ENCODE measurements at places on chromosomes 1 and 21. TPM values are rescaled to one million over a fixed set of nuclear protein-coding genes. Genes with fewer than 3 reads are reported as not detected.

DNA sequence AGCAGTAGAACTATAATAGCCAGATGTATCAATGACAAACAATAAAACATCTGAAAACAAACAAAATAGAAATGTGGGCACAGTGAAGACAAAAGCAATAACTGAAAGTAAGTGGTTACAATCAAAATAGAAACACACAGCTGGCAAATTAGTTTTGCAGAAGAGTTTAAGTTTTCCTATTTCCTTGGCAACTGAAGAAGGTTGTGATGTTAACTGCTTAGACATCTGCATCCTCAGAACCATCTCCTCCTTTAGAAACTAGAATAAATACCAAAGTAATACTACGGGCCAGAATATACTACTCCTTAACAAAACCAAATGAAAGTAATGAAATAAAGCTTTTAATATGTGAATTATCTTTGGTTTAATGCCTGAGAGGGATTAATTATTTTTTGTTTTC is 605.5 kb downstream of the LTN1 start:
- no peak overlapping the region for H3K27ac ChIP-seq
- H3K4me3 ChIP-seq, result no peak overlapping the region
- no peak for DNase-seq
- H3K36me3 ChIP-seq, result no peaks in the 10 kb centered on the region
- H3K27me3 ChIP-seq, result peaks cover 5% of the 10 kb centered on the region
- no peaks in the 10 kb centered on the region for H3K4me1 ChIP-seq

NASP gene
- 229 TPM for total RNA-seq

- DNase-seq, result no peak
- no peaks in the 10 kb centered on the region for H3K36me3 ChIP-seq
- H3K4me1 ChIP-seq, result no peaks in the 10 kb centered on the region
- H3K27ac ChIP-seq, result no peak overlapping the region
Observed at GRCh38 chr1:230819976-230820375, 48.3 kb downstream of the C1orf198 start.

DNA sequence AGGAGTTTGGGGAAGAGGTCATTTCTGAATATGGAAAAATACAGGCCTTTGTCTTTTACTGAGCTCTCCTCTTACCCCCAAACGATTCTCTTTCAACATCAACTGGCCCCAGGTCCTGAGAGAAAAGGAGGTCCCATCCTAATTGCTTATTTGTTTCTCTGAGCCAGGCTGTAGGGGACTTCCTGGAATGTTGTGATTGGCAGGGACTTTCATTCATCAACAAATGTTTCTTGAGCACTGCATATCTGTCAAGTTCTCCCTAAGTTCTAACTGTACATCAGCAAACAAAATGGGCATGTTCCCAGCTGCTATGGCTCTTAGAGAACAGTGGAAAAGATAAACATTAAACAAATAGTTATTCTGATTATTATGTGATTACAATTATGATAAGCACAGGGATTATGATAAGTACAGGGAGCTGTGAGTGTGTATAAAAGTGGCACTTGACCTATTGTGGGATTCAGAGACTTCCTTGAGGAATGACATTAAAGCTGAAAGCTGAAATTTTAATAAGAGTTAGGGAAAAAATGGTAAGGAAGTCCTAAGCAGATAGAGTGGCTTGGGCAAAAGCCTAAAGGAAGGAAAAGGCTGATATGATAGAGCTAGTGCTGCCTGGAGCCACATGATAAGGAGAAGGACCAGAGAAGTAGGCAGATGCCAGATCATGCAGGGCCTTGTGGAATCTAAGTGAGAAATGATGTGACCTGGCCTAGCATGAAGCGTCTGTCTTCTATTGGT is 11.6 kb downstream of the GPX7 start:
- peaks cover 3% of the 10 kb centered on the region for H3K36me3 ChIP-seq
- no peak overlapping the region for H3K27ac ChIP-seq
- DNase-seq, result no peak
- no peak overlapping the region for H3K4me3 ChIP-seq

DNA sequence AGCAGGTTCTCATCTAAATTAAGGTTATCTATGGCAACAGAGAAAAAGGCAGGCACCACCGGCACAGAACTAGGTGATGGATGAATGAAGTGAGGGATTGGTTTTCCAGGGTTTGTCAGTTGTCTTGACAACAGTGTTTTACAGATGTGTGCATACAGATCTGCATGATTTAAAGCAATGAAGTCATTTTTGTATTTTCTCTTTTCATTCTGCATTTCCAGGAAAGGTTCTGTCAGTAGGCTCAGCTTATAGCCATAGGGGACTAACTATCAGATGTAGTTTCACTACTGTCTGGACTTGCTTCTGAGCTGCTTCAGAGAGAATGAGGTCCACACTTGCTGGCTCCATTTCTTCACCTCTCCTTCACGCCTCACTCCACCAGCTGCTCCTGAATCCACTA is 98.2 kb upstream of the LMO4 start:
- peaks cover 3% of the 10 kb centered on the region for H3K27me3 ChIP-seq
- no peaks in the 10 kb centered on the region for H3K36me3 ChIP-seq
- no peaks in the 10 kb centered on the region for H3K4me1 ChIP-seq
- H3K27ac ChIP-seq, result no peak overlapping the region
- DNase-seq, result no peak

DNA sequence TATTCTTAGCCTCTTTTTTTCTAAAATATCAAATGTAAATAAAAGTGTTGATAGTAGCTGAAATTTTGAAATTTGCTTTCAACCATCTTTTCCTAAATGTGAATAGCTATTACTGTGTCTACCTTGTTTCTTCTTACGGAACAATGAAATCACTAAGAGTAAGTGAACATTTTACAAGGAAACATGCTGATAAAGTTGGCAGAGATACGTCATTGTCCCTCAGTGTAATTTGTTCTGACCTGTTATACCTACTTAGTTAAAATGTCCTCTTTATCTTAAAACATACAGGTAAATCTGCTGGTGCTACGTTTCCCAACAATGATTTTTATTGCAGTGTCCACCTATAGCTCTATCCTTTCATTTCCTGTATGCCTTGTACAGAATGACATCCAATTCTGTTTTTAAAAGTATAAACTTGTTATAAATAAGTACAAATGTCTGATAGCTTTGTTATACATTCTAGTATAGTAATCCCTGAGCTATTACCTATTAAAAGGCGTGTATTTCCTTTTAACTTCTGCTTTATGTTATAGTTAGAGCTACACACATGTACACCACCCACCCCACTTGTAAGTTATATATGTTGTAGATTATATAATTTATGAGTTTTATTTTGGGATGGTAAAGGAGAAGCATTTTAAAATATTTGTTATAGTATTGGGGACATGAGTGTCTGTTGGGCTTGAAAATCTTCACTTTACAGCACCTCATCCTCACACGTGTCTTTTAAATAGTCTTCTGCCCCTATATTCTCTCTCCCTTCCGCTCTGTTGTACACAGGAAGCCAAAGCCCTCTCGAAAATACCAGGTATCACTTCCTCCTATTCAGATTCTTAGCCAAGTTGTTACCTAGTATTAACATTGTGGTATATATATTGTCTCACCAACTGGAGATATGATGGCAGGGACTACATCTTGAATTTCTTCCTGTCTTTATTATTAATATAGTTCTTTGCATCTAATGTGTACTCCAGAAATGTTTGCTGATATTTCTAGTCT is 25.2 kb downstream of the LAMC1 start:
- no peak overlapping the region for H3K27ac ChIP-seq

- no peaks in the 10 kb centered on the region for H3K27me3 ChIP-seq
- DNase-seq, result no peak
- H3K36me3 ChIP-seq, result peaks cover 24% of the 10 kb centered on the region
- no peak overlapping the region for H3K4me3 ChIP-seq
Observed at GRCh38 chr1:235317168-235317567, 10.8 kb downstream of the ARID4B start.

TFF1 gene
- not detected for total RNA-seq

DNA sequence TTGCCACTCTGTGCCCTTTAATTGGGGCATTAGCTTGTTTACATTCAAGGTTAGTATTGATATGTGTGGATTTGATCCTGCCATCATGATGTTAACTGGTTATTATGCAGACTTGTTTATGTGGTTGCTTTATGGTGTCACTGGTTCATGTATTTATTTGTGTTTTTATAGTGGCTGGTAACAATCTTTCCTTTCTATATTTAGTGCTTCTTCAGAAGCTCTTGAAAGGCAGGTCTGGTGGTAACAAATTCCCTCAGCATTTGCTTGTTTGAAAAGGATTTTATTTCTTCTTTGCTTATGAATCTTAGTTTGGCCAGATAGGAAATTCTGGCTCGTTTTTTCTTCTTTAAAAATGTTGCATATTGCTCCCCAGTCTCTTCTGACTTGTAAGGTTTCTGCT is 215.4 kb downstream of the ZC3H11B start:
- DNase-seq, result no peak
- no peaks in the 10 kb centered on the region for H3K4me1 ChIP-seq
- no peak overlapping the region for H3K27ac ChIP-seq

AK5 gene
- total RNA-seq, result 9.1 TPM

DNA sequence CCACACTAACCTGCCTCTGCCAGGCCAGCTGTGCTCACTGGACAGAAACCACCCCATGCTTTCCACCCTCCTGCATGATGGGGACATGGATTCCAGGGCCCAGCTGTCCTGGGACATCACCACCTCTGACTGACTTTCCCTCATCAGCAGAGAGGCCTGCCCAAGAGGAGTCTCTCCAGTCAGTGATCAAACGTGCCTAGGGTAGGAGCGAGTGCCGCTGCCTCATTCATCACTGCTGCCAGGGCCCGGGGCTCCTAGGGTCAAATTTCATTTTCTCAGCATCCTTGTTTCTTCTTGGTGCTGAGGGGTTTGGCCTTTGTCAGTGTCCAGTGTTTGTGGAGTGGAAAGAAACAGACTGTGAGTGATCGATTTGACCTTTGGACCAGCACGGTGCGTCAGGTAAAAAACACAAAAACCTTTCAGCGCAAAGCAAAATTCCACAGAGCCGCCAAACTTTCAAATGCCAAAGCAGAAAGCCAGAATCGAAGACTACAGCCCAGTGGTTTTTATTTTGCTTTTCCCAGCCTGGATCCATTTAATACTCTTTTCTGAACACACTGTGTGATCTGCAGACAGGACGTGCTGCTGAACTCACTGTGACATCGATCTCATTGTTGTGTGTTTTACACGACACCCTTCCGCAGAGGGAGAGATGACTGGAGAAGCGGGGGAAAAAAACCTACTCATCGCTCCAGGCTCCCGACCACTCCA is 43.2 kb downstream of the CAPN8 start:
- H3K27me3 ChIP-seq, result no peaks in the 10 kb centered on the region
- H3K4me1 ChIP-seq, result no peaks in the 10 kb centered on the region
- no peak for DNase-seq

WDR64 gene
- total RNA-seq, result not detected

ERG gene
- total RNA-seq, result not detected

GRCh38 chr21:44817506-44817880 is 369 bp downstream of the SUMO3 start:
- peaks cover 15% of the 10 kb centered on the region for H3K4me1 ChIP-seq
- no peaks in the 10 kb centered on the region for H3K36me3 ChIP-seq
- DNase-seq, result peak; percentile 95
- H3K27ac ChIP-seq, result no peak overlapping the region

GRCh38 chr1:205667909-205668643 is 12.2 kb downstream of the SLC45A3 start:
- H3K27me3 ChIP-seq, result peaks cover 15% of the 10 kb centered on the region
- DNase-seq, result no peak
- no peak overlapping the region for H3K4me3 ChIP-seq
- no peaks in the 10 kb centered on the region for H3K36me3 ChIP-seq

GRCh38 chr1:29415156-29415830 is 179.0 kb downstream of the PTPRU start:
- H3K4me1 ChIP-seq, result no peaks in the 10 kb centered on the region
- DNase-seq, result no peak
- peaks cover 5% of the 10 kb centered on the region for H3K27me3 ChIP-seq
- no peak overlapping the region for H3K27ac ChIP-seq
- no peak overlapping the region for H3K4me3 ChIP-seq

IL20 gene
- total RNA-seq, result not detected

- H3K27ac ChIP-seq, result no peak overlapping the region
- H3K4me3 ChIP-seq, result no peak overlapping the region
Observed at GRCh38 chr1:112470966-112471365, 37.8 kb upstream of the WNT2B start.

RHD gene
- total RNA-seq, result not detected

GRCh38 chr1:161218301-161219077 is 3.4 kb downstream of the FCER1G start:
- peaks cover 17% of the 10 kb centered on the region for H3K36me3 ChIP-seq
- no peak overlapping the region for H3K4me3 ChIP-seq
- no peak for DNase-seq
- peaks cover 55% of the 10 kb centered on the region for H3K4me1 ChIP-seq
- no peaks in the 10 kb centered on the region for H3K27me3 ChIP-seq

- H3K27ac ChIP-seq, result no peak overlapping the region
- no peaks in the 10 kb centered on the region for H3K36me3 ChIP-seq
- no peak for DNase-seq
- H3K4me3 ChIP-seq, result no peak overlapping the region
- H3K4me1 ChIP-seq, result no peaks in the 10 kb centered on the region
- H3K27me3 ChIP-seq, result peaks cover 2% of the 10 kb centered on the region
Observed at GRCh38 chr1:205986861-205987260, 16.3 kb downstream of the RAB7B start.

DNA sequence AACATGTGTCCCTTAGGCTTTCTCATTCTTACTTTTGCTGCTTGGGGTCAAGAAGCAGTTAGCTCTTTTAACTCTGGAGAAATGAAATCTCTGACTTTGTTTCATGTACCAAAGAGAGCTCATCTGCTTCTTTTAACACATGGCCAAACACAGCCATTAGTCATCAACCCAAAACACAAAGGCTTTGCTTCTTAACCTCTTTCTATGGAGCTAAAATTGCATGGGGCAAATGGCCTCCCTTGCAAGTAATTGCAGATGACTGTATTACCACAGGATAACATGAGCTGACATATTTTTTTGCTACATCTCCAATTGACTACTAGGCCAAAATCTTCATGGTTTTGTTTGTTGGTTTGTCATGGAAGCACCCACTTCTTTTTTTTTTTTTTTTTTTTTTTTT is 300.9 kb downstream of the BRINP3 start:
- no peaks in the 10 kb centered on the region for H3K36me3 ChIP-seq
- no peak overlapping the region for H3K4me3 ChIP-seq
- no peaks in the 10 kb centered on the region for H3K27me3 ChIP-seq

DNA sequence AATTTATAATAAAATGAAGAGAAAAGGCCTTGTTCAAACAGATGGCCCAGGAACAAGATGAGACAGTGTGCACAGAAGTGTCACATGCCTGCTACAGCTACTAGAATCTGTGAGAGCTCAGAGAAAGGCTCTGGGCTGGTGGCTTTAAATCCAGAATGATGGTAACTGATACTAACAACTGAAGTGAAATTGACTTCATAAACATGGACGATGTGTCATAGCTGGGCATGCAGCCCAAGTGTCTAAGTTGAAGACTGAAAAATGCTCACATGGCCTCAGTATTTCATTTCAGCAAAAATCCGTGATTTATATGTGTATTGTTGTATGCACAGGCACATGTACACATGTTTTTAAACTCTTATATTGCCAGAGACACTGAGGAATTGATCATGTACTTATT is 208.3 kb upstream of the RUNX1 start:
- H3K27me3 ChIP-seq, result no peaks in the 10 kb centered on the region
- DNase-seq, result peak; percentile 27
- no peak overlapping the region for H3K27ac ChIP-seq
- no peak overlapping the region for H3K4me3 ChIP-seq

GRCh38 chr1:31441558-31441957 is 28.5 kb downstream of the SERINC2 start:
- no peaks in the 10 kb centered on the region for H3K27me3 ChIP-seq
- H3K36me3 ChIP-seq, result no peaks in the 10 kb centered on the region
- no peak overlapping the region for H3K4me3 ChIP-seq
- H3K4me1 ChIP-seq, result no peaks in the 10 kb centered on the region

PDC gene
- total RNA-seq, result not detected

All from activated naive CD4-positive, alpha-beta T cell treated with anti-CD3 and anti-CD28 coated beads for 36 hours (primary cell).